Activated naive CD8-positive, alpha-beta T cell treated with anti-CD3 and anti-CD28 coated beads, Interleukin-2, amount 10 ng/mL, durations not matched to agents 7 days and 5 days (primary cell): ENCODE measurements at places on chromosomes 16 and 17.

GRCh38 chr16:57141822-57142631 is 43.8 kb downstream of the PSME3IP1 start:
- DNase-seq, result peak; percentile 35

DNA sequence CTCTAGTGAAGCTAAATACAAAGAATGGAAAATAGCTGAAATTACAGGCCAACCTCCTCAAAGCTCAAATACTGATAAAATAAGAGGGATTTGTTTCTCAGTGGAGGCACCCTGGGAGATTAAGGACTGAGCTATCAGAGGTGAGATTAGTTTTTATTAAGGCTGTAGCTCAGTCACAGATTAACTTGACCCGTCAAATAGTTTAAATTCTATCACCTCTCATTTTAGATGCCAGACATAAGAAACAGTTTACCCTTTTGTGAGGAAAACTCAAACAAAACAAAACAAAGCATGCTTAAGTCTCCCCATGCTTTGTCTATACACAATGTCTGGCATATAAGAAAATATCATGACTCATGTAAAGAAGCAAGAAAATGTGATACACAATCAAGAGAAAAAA is 208.3 kb upstream of the PMFBP1 start:
- no peak for DNase-seq

GRCh38 chr16:52257534-52257933 is 289.4 kb downstream of the TOX3 start:
- DNase-seq, result no peak

DNA sequence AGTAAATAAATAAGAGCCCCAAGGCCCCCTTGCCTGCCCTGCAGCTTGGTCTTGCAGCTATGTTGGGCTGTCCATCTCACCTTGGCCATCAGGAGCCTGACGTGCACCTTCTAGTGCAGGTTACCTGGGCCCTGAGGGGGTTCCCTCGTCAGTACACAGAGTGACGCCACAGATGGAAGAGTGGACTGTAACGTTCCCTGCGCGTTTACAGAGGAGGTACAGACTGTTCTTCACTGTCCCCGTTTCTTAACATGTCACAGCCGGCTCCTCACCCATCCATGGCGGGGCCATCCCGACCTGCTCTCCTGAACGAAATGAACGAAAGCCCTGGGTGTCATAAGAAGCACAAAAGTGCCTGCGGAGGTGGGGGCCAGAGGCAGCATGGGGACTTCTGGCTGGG is 15.9 kb upstream of the FASN start:
- DNase-seq, result no peak

GRCh38 chr17:68704871-68705713 is 103.9 kb upstream of the FAM20A start:
- DNase-seq, result no peak

- DNase-seq, result no peak
These were observed 77.7 kb downstream of the SREBF1 start for GRCh38 chr17:17758941-17759563.

GRCh38 chr17:42365136-42365535 is 23.1 kb downstream of the STAT3 start:
- no peak for DNase-seq

- DNase-seq, result no peak
These were observed 28.2 kb upstream of the CCL1 start for GRCh38 chr17:34391241-34391640.

DNA sequence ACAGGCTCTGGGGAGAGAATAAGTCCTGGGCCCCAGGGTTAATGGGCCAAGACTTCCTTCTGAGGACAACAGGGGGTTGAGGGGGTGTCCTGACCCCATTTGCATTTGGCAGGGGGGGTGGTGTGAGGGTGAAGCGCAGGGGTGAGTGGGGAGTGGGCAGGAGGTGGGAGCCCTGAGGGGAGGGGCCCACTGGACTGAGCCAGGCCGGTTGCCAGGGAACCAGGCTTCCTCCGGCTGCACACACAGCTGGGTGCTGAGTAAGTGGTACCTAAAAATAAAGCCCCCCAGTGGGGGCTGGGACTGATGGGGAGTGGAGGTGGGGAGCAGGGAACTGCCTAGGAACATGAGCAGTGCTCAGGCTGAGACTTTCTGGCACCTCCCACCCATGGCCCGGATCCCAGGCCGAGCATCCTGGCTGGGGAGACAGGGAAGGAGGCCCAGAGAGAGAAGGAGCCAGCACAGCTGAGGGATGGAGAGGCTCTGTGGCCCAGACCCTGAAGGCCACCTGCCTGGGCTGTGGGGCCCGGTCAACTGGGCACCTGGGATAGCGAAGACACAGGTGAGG is 7.5 kb upstream of the RASD1 start:
- DNase-seq, result no peak

DNA sequence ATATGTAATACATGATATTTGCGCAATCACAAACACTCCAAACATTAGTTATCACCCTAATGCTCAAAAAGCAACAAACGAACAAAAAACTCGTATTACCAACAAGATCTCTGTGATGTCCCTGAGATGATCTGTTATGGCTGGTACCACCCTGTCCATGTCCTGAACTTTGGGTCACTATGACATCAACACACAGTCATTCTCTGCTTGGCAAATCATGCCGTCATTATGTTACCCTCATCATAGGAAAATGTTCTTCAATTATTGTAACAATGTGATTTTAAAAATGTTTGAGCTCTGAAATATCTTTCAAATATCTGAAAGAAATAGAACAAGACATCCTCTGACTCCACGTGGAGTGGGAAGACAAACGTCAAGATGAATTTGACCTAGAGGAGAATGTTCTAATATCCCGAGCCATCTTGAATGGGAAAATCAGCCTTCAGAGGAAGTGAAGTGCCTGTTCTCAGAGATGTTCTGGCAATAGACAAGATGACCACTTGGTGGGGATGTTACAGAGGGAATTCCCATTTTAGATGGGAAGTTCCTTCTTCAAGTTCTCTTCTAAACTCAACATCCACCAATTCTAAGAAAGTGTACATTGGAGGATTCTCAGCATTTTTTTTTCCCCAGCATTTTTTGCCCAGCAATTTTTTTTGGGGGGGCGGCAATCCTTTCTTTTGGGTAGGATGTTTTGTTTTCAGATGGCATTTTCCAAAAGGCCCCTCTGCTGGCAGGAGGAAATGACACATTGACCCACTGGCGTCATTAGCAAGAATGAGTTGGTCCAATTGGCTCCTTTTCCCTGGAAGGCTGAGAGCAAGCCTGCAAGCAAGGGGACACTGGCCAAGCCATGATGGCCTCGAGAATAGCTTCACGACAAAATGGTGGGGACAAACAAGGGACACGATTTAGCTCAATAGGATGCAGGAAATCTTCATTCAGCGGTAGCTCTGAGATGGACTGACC is 3.7 kb upstream of the HSD17B2 start:
- no peak for DNase-seq

GRCh38 chr17:78820841-78821240 is 19.8 kb downstream of the USP36 start:
- no peak for DNase-seq

DNA sequence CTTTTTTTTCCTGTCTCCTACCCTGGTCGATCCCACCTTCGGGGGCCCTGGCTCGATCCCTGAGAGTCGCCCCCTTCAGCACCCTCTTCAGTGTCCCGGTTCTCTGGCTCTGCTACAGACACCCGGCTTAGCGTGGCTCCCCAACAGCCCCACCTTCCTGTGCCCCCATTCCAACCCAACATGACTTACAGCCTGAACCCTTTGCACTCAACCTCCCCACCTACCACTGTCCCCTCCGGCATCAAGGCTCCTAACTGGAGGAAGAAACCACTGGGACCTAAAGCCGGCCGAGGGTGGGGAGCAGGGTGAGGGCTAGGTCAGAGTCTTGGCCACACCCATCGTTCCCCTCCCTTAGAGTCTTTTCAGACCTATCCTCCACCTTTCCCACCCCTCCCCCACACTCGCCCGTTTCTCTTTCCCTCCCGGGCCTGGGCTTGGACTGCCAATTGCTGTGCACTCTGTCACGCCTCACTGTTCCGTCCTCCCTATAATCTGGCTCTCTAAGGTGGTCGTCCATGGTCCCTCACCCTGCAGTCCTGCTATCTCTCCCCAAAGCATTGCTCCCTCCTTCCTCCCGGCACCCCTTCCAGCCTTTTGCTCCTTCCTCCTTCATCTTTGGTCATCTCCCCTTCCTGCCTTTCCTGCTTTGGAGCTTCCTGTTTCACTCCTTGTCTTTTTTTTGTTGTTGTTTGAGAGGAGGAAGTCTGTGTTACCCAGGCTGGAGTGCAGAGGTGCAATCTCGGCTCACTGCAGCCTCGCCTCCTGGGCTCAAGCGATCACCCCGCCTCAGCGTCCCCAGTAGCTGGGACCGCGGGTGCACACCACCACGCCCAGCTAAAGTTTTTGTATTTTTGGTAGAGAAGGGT is 890 bp upstream of the CLDN7 start:
- DNase-seq, result peak; percentile 41

- DNase-seq, result no peak
These were observed 101.0 kb upstream of the IRX5 start for GRCh38 chr16:54829691-54830090.

DNA sequence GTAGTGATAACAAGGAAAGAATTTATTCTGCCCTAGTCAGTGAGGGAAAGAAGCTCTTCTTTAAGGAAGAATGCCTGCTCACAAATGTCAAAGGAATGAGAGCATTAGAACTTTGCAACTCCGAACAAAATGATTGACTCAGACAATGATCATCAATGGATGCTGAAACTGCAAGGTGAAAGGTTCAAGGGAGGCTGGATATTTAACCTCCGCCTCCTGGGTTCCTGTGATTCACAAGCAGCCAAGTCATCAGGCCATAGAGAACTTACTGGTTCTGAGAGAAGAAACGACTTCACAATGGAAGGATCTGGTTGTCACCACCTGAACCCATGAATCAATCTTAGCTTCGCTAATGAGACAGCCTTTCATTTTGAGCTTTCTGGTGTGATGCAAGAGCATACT is 16.0 kb upstream of the SCNN1B start:
- DNase-seq, result no peak

GRCh38 chr16:50193594-50193993 is 40.5 kb downstream of the TENT4B start:
- DNase-seq, result no peak

DNA sequence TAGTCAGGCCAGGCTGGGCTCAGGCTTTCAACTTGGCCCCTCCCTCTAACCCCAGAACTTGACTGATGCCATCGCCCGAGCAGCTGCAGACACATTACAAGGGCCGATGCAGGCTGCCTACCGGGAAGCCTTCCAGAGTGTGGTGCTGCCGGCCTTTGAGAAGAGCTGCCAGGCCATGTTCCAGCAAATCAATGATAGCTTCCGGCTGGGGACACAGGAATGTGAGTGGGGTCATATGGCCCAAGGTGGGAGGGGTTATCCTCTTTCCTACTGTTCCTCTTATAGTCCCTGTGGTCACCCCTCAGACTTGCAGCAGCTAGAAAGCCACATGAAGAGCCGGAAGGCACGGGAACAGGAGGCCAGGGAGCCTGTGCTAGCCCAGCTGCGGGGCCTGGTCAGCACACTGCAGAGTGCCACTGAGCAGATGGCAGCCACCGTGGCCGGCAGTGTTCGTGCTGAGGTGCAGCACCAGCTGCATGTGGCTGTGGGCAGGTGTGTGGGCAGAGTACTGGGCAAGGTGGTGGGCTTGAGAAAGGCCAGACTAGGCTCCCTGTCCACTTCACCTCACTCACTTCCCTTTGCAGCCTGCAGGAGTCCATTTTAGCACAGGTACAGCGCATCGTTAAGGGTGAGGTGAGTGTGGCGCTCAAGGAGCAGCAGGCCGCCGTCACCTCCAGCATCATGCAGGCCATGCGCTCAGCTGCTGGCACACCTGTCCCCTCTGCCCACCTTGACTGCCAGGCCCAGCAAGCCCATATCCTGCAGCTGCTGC is 2.1 kb upstream of the NRN1L start:
- no peak for DNase-seq
